ENCODE measurements at places on chromosomes 3 and 15.

- DNase-seq: peak; percentile 36
Measured at GRCh38 chr3:173584093-173584837, 186.7 kb downstream of the NLGN1 start.

DNA sequence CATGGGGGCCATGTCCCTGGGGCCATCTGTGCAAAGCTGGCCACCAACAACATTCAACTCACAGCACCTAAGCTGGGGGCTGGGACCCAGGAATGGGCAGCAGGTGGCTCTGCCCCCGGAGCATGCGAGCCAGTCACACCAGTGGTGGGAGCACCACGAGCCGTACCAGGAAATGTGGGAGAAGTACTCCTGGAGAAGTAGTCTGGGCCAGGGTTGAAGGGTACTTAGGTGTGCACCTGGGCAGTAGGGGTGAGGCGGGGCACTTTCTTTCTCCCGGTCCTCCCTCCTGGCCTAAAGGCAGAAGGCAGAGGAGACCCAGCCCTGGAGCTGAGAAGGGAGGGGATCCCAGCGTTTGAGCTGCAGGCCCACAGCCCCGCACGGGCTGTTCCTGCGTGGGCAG lies 94.2 kb downstream of the PLXNA1 start:
- DNase-seq: no peak

DNA sequence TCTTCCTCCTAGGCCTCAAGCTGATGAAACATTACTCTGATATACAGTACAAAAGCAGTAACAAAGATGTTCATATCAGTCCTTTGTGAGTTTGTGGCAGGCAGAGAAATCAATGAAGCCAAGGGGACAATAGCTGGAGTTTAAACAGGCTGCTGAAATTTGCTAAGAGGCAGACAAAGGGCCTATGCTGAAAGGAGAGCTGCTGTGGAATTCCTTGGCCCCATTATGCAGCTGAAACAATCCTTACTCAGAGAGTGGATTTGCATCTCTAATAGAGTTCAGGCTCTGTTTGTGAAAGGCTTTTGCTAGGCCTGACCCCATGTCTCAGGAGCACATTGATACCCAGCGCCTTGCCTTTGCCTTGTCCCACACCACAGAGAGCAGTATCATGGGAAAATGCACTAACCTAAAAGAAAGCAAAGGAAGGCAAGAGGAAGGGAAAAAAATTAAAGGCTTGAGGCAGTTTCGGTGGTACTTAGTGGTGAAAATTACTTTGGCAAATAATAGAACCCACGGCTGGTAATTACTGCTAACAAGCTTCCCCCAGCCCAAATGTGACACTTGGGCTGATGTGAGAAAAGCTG lies 195.0 kb upstream of the EPHA3 start:
- DNase-seq: no peak

DNA sequence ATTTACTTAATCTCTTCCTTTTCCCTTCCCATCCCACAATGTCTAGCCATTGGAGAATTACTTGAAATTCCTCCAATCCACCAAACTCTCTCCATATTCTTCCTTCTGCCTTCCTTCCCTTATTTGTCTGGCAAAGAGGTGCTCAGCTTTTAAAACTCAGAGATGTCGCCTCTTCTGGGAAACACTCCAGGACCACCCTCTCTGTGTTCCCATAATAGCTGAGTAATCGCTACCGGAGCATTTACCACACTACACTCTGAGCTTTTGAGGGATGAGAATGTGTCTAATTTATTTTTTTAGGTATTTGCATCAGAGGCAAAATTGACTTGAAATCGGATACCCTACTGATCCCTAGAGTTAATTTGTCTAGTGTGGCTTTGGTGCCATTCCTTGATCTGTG lies 245.7 kb upstream of the TPRG1 start:
- DNase-seq: no peak

DNA sequence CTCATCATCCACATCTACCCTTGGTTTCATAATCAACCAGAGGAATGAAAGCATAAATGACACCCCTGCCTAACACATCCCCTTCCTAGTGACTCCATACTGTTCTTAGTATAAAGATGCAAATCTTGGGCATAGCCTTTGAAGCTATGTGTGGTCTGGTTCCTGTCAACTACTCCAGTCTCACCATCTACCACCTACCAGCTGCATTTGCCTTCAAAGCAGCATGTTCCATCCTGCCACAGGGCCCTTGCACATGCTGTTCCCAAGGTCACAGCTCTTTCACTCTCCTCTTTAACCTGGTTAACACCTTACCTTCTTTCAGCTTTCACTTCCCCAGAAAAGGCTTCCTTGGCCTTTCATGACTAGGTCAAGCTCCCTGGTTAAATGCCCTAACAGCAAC lies 62.3 kb upstream of the ARHGEF3 start:
- DNase-seq: no peak
